Right kidney (tissue), 9 donors: ENCODE measurements at places on chromosomes 13 and 19.
A peak's percentile ranks its signal among the peaks of the same experiment; 100 is the strongest.

GRCh38 chr19:2603334-2603733, 99.2 kb downstream of the GNG7 start:
- DNase-seq, result no peak

- DNase-seq, result no peak
Observed at GRCh38 chr13:33740134-33740538, 77.8 kb upstream of the RFC3 start.

DNA sequence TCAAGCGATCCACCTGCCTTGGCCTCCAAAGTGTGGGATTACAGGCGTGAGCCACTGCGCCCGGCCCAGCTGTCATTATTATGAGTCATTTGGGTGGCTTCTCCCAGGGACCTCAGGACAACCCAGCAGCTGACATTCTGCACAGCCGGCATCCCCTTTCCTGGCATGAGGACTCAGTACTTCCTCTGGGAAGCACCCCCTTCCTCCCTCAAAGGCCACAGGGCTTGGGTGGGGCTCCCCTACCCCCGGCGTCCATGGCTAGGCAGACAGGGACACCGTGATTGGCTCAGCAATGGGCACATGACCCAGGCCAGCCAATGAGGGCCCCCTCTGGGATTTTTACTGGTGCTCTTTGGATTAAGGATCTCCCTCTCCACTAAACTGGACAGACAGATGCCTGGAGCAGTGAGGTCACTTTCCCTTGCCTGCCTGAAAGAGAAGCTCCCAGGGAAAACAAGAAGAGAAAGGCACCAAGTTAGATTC, 6.0 kb downstream of the KANK2 start:
- no peak for DNase-seq

DNA sequence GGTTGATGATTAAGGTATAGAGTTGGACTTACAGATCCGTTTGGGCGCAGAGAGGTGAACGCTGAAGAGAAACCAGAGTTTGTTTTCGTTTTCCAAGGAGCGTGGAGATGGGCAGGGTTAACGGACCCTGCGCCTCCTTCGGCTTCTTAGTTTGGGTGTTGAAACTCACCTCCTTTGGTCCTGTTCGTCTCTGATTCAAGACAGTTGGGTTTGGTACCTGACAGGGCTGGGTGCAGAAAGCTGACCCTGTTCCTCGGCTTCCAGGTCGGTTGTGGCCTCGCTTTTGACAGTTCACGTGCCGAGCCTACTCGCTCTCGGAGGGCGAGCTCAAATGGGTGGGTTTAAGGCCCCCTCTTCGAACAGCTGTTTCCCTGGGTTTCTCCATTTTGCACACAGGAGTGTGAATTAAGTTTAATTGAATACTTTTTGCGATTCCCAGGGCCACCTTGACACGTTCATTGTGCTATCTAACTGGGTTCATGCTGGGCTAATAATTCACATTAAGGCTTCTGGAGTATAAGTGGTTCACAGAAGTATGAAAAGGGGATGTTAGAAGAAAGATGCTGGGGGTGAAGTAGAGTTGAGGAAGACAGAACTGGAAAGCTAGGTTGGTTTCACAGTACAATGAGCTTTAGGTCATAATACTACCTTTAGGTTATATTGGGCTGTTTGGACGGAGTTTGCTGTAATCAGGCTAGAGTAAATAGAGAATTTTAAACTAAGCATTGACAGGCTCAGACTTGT, 638 bp downstream of the USPL1 start:
- DNase-seq, result no peak

DNA sequence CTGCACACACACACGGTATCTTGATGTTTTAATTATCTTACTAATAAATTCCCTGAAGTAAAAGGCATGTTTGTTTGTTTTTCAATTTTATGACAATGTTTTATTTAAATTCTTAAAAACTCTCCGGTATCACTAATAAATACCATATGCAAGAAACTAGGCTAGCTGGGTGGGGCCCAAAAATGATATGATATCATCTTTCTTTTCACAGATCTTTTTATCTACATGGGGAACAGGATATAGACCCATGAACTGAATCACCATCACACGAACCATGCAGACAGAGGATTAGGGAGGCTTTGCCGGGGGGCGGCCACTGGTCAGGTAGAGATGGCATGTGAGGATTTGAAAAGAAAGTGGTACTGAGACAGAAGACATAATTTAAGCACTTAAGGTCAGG, 266.4 kb downstream of the ENOX1 start:
- DNase-seq, result no peak

- peak; percentile 95 for DNase-seq
Observed at GRCh38 chr19:45091031-45091923, 1.7 kb upstream of the PPP1R37 start.

DNA sequence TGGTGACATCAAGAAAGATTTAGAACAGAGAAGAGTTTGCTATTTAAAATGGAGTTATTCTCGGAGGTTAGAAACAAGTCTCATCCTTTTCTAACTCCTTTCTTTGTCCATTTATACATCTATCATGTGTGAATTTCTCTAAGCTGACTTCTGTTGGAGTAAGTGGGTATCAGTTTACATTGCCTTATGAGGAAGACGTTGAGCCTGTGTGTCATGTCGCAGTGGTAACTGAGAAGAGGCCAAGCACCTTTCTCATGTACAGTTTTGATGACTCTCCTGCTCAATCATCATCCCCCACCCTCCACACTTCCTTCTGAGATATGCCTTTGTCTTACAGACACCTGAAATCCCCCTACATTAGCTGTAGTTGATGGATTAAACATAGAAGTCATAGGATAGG, 624.8 kb downstream of the LIG4 start:
- DNase-seq, result no peak

- DNase-seq, result no peak
Observed at GRCh38 chr13:37364956-37365355, 233.6 kb downstream of the POSTN start.

- DNase-seq, result peak; percentile 69
Observed at GRCh38 chr19:32676186-32676894, 692 bp downstream of the RGS9BP start.

DNA sequence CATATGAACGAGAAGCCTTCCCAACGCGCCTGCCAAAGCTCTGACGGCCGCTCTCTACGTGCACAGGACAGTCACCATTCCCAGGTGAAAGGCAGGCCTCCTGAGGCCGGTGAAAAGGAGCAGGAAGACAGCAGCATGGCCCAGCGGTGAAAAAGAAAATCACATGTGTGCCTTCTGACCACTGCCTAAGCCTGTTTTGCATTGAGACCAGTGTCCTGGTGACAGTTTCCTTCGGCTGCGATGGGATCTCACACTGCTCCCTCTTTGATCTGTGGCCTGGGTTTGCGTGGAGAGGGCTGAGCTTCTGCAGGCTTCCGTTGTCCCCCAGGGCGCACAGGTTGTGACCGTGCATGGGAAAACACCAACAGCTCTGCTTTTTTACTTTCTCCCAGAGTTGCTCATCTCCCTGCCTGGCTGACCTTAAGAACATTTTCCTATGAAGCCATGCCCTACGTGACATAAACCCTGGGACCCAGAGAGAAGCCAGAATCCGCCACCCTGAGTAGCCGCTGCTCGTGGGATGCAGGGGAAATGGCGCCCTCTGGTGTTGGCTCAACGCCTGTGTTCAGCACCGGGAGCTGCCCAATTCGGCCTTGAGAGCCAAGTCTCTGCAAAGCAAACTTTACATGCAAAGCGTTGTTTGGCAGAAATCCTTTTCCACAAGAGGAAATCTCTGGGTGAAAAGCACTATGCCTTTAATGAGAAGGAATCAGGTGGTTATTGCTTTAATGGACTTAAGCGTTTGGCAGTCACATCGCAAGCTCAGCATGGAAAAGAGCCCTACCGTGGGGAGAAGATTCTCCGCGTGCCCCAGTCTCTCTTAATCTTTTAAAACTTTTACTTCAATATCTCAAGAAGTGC, 112.2 kb upstream of the GPR12 start:
- peak; percentile 32 for DNase-seq

GRCh38 chr13:109684084-109684823, 102.1 kb downstream of the IRS2 start:
- DNase-seq, result no peak

DNA sequence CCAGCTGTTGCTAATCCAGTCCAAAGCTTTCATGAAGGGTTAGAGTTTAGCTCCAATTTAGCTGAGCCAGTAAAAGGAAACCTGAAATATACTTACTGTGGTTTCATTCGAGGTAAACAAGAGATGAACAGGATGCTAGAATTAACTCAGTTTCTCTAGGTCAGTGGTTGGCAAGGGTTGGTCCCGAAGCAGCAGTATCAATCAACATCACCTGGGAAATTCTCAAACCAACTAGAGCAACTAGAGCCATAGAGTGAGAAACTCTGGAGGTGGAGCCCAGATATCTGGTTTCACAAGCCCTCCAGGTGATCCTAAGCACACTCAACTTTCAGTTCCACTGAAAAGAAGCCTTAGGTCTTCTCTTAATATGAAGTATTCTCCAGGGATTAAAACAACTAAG, 376.7 kb downstream of the OXGR1 start:
- no peak for DNase-seq

GRCh38 chr13:83780227-83780626, 102.0 kb downstream of the SLITRK1 start:
- DNase-seq, result no peak
